CD4-positive, alpha-beta T cell treated with Interleukin-21 for 1 hour (primary cell): ENCODE measurements at places on chromosomes 13 and 19.

DNA sequence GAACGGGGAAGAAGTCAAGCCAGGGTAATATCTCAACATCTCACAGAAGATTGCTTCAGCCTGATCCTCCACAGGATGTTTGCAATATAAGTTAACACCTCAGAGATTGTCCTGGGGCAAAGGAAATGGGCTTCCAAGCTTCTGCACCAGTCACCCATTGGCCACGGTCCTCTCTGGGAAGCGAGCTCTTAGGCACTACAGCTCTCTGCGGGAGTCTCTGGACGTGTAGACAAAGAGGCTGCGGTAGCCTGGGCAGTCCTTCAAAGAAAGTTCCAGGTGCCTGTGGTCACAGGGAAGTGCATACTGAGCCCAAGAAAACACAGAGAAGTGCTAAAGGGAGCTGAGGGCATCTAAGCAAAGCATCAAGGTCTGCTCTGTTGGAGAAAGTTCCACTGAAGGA is 805.7 kb downstream of the DIAPH3 start:
- no peak for DNase-seq

DNA sequence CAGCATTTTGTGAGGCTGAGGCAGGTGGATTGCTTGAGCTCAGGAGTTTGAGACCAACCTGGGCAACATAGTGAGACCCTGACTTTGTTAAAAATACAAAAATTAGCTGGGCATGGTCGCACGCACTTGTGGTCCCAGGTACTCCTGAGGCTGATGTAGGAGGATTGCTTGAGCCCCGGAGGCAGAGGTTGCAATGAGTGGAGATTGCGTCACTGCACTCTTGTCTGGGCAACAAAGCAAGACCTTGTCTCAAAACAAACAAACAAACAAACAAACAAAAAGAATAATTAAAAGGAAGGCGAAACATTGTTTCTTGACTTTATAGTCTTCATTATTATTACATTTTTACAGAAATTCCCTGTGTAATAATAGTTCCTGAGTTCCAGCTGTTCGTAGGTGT is 15.9 kb downstream of the BIVM start:
- DNase-seq, result no peak

DNA sequence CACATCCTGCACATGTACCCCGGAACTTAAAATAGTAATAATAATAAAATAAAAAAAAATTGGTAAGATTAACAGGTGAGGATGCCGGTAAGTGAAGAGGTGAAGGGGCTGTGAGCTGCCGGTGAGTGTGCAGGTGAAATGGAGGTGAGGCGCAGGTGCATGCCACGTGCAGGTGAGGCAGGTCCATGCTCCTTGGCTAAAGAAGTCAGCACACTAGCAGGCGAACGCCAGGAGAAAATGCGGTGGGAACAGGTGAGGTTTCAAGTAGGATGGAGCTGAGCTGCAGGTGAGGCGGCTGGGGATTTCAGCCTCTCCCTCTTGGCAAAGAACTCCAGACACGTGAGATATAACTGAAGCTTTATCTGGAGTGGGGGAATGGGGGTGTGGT is 7.5 kb upstream of the TNFSF14 start:
- DNase-seq, result no peak

- DNase-seq, result no peak
These were observed 6.8 kb downstream of the KLK10 start for GRCh38 chr19:51012661-51013190.

DNA sequence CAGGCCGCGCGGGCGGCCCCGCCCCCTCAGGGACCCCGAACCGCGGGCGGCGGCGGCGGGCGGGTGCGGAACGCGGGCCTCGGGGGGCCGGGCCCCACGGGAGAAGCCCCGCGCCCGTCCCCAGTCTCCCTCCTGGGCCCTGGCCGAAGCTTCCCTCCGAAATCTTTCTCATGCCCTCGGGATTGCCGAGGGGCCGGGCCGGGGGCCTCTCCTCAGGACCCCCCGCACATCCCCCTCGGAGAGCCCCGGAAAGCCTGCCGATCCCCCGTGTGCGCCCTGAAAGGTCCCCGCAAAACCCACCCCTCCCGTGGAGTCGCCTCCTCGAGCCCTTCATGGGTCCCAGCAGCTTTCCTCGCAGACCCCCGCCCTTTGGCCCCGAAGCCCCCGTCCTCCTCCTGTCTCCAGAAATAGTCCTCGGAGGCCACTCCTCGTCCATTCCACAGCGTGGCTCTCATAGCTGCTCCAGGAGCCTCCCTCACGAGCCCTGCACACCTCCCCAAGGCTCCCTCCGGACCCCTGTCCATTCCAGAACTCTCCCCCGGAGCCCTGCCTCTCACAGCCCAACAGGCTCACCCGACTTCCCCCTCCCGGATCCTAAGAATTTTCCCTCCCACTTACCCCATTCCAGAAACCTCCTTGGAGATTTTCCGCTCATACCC is 555 bp downstream of the SAMD4B start:
- no peak for DNase-seq

DNA sequence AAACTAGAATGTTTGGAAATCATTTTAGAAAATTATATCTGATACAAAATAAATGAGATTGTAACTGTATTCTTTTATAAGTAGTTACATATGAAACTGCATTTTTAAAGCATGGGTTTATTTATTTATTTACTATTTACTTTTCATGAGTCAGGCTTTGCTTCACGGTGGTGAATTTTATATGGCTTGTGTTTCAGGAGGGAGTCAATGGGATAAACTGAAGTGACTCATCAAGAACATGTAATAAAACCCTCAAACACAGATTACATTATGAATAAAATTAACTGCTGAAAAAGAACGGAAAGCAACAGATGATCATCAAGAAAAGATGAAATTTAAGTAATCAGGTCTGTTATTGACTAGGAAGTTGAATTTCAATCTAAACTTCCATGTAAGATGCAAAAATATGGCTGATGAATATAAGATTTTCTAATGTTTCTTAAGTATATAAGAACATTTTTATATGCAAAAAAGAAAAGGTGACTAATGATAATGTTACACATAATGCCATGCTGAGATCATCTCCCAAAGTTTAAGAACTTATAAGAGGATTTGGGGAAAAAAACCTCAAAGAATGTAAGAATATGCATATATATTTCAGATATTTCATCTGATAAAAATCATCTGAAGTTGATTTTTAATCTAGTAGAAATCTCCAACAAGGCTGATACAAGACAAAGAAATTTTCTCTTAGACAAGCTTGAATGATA is 383.6 kb downstream of the SLITRK1 start:
- DNase-seq, result no peak

DNA sequence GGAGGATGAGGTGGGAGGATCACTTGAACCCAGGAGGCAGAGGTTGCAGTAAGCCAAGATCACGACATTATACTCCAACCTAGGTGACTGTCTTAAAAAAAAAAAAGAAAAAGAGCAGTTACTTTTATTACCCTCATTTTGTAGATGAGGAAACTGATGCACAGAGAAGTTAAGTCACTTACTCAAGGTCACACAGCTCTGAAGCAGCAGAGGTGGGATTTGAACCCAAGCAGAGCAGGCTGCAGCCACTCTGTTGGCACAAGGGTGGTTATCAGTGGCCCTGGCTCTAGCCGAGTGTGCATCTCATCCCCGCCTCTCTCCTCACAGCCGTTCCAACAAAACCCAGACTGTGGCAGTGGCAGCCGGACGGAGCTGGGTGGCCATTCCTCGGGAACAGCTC is 7.6 kb downstream of the IL27RA start:
- DNase-seq, result no peak

- no peak for DNase-seq
These were observed 222.7 kb upstream of the SOX1 start for GRCh38 chr13:111844222-111844671.

- DNase-seq, result no peak
These were observed 8.0 kb downstream of the ABHD13 start for GRCh38 chr13:108226184-108226583.
